ENCODE measurements at places on chromosomes 16 and 17.

DNA sequence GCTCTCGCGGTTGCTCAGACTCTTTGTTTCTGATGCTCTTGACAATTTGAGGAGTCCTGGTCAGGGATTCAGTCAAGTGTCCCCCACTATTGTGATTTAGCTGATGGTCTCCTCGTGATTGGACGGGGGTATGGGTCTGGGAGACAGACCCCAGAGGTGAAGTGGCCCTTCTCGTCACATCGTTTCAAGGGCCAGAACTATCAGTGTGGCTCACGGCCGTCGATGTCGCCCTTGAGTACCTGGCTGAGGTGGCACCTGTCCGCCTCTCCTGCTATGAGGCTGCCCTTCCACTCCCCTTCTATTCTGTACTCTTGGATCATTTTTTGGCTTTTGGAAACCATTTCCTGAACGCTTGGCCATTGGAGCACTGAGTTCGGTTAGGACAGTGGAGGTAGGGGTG, 7.4 kb upstream of the MEAK7 start:
- DNase-seq = no peak

GRCh38 chr16:27149986-27150385, 53.3 kb upstream of the KDM8 start:
- DNase-seq = no peak

- DNase-seq = no peak
Measured at GRCh38 chr17:62966426-62967204, 580 bp downstream of the TANC2 start.

- peak; percentile 72 for DNase-seq
Measured at GRCh38 chr17:58960068-58960467, 146.6 kb downstream of the TRIM37 start.

- no peak for DNase-seq
Measured at GRCh38 chr17:56203430-56203829, 50.2 kb downstream of the ANKFN1 start.

GRCh38 chr17:12068946-12069345, 48.3 kb downstream of the MAP2K4 start:
- DNase-seq = peak; percentile 4
